Stimulated activated CD4-positive, alpha-beta T cell treated with anti-CD3 and anti-CD28 coated beads, Interleukin-1b, Interleukin-23, amount 100 ng/mL, for 4 hours (primary cell): ENCODE measurements at places on chromosomes 1 and 21.
A peak's percentile ranks its signal among the peaks of the same experiment; 100 is the strongest.

GRCh38 chr1:55040083-55040932 lies 960 bp downstream of the PCSK9 start:
- DNase-seq, result no peak

GRCh38 chr1:204961765-204962419 lies 81.1 kb upstream of the CNTN2 start:
- no peak for DNase-seq

DNA sequence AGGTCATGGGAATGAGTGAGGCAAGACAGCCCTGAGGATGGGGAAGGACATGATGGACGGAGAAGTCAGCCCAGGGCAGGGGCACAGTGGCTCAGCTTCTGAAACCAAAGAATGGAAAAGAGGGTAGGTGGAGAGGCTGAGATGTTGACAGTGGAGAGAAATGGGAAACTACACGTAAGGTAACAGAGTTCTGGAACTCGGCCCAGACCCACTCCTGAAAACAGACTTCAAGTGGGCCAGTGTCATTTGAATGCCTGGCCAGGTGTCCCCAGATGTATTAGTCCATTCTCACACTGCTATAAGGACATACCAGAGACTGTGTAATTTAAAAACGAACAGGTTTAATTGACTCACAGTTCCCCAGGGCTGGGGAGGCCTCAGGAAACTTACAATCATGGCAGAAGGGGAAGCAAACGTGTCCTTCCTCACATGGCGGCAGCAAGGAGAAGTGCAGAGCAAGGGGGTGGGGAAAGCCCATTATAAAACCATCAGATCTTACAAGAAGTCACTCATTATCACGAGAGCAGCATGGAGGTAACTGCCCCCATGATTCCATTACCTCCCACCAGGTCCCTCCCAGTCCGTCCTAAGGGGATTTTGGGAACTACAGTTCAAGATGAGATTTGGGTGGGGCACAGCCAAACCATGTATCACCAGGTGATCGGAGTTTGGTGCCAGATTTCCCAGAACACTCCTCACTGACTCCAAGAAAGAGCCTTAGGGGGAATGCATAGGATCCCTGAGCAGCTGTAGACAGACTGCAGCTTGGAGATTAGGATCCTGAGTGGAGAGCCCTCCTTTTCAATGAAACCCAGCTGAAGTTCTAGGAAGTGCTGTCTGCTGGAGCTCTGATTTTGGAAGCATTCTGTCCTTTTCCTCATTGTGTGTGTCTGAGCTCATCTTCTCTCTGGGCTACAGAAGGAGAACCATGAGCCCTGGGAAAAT lies 40.3 kb downstream of the FHAD1 start:
- DNase-seq, result no peak

DNA sequence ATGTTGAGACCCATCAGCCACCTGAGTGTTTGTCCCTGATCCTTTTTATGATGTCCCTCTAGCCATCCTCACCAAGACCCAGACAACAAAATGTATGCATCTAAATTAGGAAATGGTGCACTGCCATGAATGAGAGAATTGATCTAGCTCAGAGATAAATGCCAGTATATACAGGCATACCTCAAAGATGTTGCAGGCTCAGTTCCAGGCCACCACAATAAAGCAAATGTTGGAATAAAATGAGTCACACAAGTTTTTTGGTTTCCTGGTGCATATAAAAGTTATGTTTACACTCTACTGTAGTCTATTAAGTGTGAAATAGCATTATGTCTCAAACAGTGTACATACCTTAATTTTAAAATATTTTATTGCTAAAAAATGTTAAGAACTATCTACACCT lies 63.9 kb downstream of the CHIA start:
- no peak for DNase-seq

DNA sequence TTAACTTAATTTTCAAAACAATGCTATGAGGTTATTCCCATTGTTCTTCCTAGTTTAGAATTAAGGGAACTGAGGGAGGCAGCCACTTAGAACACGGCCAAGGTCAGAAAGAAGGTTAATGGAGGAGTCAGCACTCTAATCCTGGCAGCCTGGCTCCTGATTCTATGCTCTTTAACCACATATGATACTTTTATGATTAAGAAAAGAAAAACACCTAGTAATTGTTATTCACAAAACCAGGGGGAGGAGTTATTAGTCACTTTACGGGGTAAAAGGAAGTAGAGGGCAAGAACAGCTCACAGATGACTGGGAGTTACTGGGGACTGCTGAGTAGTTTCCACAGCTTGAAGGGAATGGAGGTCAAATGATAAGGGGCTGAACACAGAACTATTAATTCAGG lies 38.6 kb downstream of the GADD45A start:
- no peak for DNase-seq

- no peak for DNase-seq
These were observed 1.6 kb downstream of the ADAMTS5 start for GRCh38 chr21:26965040-26965906.

- DNase-seq, result no peak
These were observed 20.5 kb upstream of the MYBPHL start for GRCh38 chr1:109327285-109327684.

DNA sequence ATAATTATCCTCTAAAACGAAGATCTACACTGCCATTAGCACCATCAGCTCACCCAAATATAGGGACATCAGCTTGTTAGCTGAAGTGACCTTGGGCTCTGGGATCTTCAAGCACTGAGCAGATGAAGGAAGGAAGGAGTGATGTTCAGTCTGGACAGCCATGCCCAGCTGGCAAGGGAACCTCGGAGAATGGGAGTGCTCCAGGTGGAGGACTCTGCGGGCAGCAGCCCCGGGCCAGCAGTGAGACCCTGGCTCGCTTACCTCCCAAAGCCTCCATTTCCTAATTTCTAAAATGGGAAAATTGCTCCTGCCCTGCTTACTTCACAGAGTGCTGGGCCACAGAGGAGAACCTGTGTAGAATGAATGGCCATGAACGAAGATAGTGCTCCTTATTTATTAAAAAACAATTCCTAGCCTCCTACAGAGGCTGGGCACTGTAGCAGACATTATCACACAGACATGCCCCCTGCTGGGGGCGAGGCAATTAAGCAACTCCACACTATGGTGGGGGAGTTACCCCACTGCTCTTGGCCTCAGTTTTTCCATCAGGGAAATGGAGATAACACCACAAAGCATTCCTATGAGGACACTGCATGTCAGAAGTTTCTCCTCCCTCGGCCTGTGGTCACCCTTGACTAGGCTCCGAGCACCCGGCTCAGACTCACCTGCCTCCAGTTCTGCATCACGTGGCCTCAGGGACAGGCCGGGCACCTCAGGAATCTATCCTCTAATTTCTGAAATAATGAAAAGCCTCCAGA lies 117.6 kb downstream of the KCNN3 start:
- no peak for DNase-seq

- no peak for DNase-seq
These were observed 2.9 kb upstream of the ATP1A1 start for GRCh38 chr1:116370181-116370580.

GRCh38 chr1:217813031-217813430 lies 181.9 kb downstream of the SPATA17 start:
- no peak for DNase-seq

GRCh38 chr1:185939142-185939541 lies 205.0 kb downstream of the HMCN1 start:
- DNase-seq, result no peak

DNA sequence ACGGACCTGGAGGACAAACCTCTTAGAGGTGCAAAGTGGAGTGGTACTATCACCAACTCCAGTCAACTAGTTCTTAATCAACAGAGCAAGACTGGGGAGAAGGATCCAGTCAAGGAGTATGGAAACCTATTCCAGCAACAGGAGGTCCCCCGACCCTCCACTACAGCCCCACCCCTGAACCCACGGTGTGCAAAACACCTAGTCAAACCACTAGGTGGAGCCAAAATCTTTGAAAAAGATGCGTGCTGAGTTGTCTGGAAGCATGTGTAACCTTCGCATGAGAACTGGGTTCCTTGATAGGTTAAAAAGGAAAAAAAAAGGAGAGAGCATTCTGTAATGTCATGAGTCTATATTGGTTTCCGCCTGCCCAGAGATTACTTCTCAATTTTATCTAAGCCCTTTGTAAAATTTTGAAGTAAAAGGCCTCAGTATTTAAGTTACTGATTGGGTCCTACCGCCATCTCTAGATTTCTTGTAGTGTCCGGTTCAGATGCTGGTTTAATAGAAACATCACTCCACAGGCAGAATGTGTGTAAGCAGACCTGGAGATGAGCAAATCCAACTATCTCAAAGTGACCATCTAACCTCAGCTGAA lies 81.9 kb upstream of the HAO2 start:
- DNase-seq, result no peak

GRCh38 chr1:157194731-157195520 lies 56.7 kb upstream of the ETV3 start:
- DNase-seq, result no peak

DNA sequence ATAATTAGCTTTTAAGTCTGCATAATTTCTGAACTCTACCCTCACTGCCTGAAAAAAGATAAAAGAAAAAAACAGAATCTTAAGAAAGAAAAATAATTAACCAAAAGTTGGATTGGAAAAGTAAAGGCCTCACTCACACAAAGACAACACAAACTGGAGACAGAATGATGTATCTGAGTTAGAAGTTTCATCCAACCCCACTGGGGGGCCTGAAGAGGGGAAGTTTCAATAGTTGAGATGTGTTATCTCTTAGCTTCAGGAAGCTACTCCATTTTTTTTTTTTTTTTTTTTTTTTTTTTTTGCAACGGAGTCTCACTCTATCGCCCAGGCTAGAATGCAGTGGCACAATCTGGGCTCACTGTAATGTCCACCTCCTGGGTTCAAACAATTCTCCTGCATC lies 19.9 kb downstream of the SYDE2 start:
- DNase-seq, result no peak

DNA sequence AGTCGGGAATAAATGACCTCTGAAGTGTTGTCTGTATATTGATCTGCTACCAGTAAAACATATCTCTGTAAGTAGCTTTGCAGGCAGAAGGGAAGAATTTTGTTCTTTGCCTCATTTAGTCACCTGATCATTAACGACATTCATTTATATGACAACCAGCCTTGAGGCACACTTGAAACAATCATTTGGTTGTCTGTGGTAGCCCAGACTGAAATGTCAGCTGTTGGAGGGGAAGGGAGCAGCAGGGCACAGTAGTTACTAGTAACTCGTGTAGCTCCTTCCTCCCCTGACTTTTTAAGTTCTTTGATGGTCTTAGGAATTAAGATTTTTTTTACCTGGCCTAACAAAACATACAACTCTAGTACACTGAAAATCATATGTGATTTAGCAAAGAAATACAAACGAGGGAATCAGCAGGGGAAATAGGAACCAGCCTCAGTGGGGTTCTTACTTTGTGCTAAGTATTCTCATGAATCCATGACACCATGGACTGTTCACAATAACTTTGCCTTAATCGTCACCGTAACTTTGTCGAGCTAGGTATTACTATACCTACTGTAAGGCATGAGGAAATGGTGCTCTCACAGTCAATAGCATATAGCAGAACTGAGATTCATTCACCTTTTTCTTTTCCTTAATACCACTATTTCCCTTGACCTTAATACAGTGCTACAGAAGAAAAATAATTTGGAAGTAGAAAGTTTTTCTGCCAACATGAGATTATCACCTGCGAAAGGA lies 6.4 kb downstream of the IL12RB2 start:
- DNase-seq, result no peak

DNA sequence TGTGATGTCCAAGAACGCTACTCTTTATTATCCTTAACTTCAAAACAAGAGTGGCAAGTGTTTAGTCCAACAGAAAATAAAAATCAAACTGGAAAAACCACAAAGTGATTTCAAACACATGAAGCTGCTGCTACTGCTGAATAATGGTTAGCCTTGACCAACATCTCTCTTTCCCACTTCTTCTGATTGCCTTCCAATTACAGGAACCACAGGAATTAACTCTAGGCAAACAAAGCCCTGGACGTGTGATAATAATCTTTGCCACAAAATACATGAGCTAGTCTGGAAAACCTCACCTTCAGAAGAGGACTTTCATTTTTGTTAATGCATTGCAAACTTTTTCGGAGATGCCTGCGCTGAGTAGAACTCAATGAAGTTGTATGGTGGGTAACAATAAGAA lies 48.6 kb upstream of the COL11A1 start:
- DNase-seq, result no peak

DNA sequence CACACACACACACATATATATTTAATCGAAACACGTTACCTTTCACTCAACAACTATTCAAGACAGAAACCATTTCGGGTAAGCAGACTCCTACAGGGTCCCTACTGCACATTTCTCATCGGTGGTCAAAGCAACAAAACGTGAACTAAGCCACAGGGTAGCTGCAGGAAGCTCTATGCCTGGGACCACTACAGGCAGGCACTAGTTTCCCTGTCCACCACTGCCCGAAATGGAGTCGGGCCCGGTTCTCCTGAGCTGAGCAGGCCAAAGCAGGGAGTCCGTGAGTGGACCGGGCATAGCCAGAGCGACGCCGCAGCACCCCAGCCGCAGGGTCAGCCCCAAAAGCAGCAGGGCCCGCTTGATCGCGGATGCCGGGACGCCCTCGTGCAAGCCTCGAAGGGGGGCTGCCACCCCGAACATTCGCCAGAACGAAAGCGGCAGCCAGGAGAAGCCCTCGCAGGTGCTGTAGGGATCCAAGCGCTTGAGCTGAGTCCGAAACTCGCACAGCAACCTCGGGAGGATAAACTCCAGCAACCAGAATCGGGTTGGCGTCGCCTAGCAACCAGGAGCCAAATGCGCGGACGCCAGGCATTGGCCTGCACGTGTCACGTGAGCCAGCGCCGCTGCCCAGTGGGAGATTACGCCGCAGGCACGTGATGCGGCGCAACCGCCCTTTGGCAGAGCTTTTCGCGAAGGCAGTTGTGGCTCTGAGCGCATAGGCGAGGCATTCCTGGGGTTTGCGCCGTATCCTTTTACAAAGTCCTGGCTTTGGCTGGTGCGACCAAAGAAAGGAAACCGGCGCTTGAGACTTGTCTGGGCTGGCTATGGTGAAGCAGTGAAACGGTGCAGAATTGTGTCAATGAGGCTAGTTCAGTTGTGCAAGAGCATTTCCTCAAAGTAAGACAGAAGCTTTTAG lies 13.9 kb upstream of the DDI2 start:
- peak; percentile 77 for DNase-seq

GRCh38 chr1:179178950-179179349 lies 50.5 kb downstream of the ABL2 start:
- DNase-seq, result no peak

GRCh38 chr1:165884690-165885304 lies 57.4 kb downstream of the UCK2 start:
- DNase-seq, result no peak

DNA sequence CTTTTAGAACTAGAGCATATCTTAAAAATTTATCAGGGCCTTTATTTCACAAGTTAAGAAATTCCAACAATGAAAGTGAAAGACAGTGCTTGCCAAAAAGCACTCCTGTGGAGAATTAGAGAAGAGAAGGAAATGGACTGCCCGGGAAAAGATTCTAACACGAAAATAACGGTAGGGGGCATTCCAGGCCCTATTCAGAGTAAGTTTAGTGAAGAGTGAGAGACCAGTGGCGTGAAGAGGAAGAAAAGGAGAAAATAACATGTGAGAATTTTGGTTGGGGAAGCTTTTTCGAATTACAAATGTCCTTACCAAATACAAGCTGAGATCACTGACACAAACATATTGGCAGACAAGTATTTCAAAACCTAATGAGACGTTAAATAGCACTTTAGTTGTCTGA lies 38.4 kb upstream of the RBM34 start:
- no peak for DNase-seq

GRCh38 chr1:245621589-245621988 lies 466.8 kb downstream of the KIF26B start:
- no peak for DNase-seq
